ENCODE measurements at places on chromosomes 5 and 9. TPM values are rescaled to one million over a fixed set of nuclear protein-coding genes. Genes with fewer than 3 reads are reported as not detected.

TLX3 gene
- not detected for total RNA-seq

KLF4 gene
- total RNA-seq, result 66.9 TPM

DNA sequence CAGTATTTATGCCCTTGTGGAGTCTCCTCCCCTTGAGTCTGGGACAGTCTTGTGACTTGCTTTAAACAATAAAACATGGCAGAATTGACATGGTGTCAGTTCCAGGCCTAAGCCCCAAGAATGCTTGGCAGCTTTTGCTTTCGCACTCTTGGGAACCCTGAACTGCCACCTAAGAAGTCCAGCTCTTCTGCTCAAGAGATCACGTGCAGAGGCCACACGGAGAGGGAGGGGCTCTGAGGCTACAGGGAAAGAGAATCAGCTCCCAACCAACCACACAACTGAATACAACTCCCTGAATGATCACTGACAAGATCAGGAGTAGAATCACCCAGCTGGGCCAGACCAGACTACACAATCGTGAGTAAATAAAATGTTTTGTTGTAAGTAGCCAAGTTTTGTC lies 97.6 kb downstream of the MED27 start:
- no peak for DNase-seq

- no peak for DNase-seq
Measured at GRCh38 chr5:78755822-78756429, 107.4 kb upstream of the LHFPL2 start.

GRCh38 chr5:23289162-23289561 lies 218.2 kb upstream of the PRDM9 start:
- no peak for DNase-seq

DNA sequence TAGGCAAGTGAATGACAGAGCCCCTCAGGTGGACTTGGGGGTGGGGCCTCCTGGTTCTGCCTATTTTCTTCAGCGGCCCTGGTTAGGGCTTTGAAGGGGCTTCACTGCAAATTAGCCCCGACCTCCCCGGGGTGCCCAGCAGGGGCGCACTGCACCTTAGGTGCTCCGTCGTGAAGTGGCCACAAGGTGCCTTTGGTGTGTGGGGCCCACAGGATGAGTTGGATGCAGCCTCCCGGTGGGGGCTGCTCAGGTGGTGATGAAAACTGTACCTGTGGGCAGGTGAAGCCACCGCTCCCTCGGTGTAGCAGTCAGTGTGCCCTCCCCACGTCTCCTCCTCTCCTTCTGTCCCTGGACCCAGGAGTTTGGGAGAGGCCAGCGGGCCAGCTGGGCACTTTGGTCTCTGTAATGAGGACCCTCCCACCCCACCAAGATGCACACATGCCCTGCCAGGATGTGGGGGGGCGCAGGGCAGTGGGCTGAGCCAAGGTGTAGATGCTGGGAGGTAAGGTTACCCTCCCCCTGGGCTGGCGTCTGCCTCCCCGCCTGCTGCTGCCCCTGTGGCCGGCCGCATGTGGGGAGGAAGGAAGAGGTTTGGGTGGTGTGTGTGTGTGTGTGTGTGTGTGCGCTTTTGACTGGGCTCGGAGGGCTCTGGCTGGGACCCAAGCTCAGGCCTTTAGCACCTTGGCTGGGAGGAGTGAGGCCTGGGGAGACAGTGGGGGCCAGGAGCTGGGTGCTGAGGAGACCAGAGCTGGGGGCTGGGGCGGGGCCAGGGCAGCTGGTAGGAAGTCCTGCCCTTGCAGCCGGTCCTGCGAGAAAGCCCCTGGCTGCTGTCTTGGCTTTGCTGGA lies 55.6 kb downstream of the RXRA start:
- peak; percentile 74 for DNase-seq

- DNase-seq, result no peak
Measured at GRCh38 chr5:170854566-170854965, 7.3 kb upstream of the RANBP17 start.

- no peak for DNase-seq
Measured at GRCh38 chr9:122845116-122845515, 16.7 kb upstream of the PDCL start.

- no peak for DNase-seq
Measured at GRCh38 chr5:168881427-168882149, 302.4 kb upstream of the PANK3 start.
